Stimulated activated CD8-positive, alpha-beta memory T cell treated with anti-CD3 and anti-CD28 coated beads, Interleukin-4, amount 100 ng/mL, for 1 hour (primary cell): ENCODE measurements at places on chromosomes 7 and 10.

DNA sequence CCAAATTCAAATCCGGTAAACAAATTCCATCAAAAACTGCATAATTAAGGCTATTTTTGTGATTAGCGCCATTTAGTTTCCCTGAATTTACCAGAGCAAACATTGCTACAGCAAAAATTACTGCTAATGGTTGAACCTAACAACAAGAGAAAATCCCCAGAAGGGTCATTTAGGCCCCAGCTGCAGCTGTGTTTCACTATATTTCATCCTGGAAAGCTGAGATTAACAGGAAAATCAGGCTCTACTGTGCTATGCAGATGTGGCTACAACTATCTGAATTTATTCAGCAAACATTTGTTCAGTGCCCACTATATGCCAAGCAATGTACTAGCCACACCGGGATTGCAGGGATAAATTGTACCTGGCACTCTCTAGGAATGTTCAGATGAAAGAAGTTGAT lies 104.0 kb downstream of the PON1 start:
- DNase-seq, result no peak

GRCh38 chr10:21751341-21752310 lies 217.6 kb downstream of the MLLT10 start:
- DNase-seq, result no peak

- no peak for DNase-seq
Measured at GRCh38 chr7:137755846-137756651, 90.7 kb downstream of the DGKI start.

DNA sequence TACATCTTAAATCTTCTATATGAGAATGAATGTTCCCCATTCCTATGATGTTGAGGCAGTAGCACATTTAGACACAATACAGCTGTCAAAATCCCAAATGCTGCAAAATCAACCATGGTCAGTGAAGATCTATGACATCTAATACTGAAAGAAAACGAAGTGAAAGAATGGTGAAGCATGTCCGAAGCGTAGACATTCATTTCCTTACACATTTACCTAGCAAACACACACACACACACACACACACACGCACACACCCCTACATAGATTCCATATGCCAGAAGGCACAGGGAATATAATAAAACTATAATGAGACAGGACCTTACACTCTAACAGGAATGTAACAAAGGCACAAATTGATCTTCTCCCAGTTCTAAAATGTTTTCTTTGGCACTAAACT lies 32.5 kb downstream of the CCDC6 start:
- no peak for DNase-seq

DNA sequence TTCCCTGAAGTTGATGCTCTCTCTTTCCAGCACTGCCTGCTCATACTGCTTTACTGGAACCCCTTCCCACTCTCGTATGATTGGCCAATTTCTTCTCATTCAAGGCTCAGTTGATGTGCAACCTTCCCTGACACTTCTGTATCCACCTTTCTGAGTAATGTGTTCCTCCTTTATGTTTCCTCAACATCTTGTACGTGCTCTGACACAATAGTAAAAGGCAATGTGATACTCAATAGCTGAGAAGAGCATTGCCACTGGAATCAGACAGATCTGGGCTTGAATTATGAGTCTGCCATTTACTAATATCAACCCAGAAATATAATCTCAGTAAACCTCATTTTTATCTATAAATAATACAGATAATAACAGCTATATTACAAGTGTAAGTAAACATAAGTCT lies 34.7 kb downstream of the ARL4A start:
- no peak for DNase-seq

GRCh38 chr10:110539091-110539490 lies 28.4 kb upstream of the SMC3 start:
- DNase-seq, result no peak

- no peak for DNase-seq
Measured at GRCh38 chr10:1559311-1559710, 178.0 kb downstream of the ADARB2 start.

- no peak for DNase-seq
Measured at GRCh38 chr7:54783952-54784351, 24.9 kb upstream of the SEC61G start.

GRCh38 chr10:117615649-117616048 lies 73.1 kb downstream of the EMX2 start:
- DNase-seq, result no peak

DNA sequence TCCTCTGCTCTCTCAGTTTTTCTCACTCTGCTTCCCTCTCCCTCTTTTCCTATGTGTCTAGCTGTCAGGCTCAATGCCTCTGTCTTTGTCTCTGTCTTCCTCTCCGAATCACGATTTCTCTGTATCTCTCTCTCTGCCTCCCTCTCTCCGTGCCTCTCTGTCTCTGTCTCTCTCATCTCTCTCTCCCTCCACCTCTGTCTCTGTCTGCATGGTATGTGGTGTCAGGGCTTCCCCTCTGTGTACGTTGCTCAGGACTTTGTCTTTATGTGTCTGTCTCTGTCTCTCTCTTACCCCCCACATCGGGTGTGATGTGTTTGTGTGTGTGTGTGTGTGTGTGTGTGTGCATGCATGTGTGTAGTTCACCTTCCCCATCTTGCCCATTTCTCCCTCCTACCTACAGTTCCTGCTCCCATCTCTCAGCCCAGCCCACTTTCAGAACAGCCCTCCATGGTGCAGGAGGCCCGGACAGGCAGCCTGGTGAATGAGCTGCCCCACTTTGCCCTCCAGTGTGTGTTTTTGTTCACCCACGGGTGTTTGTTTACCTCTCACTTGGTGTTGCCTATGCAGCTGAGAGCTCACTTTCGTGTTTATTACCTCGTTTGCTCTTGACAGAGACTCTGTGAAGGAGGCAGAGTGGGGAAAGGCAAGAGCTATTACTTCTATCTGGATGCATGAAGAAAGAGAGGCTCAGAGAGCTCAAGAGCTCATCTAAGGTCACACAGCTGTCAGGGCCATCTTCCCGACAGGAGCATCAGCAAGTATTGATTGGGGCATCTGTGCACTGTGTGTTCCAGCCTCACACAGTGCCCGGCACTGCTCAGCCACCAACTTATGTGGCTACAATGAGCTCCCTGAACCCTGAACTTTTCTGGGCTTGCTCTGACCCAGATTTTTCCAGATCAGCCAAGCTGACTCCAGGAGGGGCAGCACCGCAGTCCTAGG lies 163.5 kb upstream of the ZMIZ1 start:
- no peak for DNase-seq

DNA sequence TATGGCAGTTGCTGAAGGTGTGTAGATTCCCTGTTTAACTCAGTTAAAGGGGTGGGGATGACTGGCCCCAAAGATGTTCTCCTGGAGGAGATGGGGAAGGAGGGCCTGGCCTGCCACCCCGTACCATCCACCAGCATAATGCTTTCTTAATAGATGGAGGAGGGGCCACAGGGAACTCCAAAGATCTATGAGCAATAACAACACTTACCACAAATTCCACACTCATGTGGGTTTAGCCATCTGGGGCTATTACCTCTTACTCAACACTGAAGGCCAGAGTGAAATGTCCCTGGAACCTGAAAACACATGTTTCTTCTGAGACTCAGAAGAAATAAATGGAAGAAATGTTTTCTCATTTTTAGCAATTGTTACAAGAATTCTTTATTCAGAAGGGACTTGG lies 259.0 kb downstream of the CXCL12 start:
- no peak for DNase-seq

GRCh38 chr10:97960269-97961056 lies 70.0 kb downstream of the CRTAC1 start:
- DNase-seq, result no peak

GRCh38 chr7:96304573-96304972 lies 17.3 kb downstream of the SLC25A13 start:
- no peak for DNase-seq

- DNase-seq, result no peak
Measured at GRCh38 chr7:37916017-37916672, 472 bp downstream of the SFRP4 start.

GRCh38 chr10:61840403-61840802 lies 61.1 kb upstream of the ARID5B start:
- no peak for DNase-seq

DNA sequence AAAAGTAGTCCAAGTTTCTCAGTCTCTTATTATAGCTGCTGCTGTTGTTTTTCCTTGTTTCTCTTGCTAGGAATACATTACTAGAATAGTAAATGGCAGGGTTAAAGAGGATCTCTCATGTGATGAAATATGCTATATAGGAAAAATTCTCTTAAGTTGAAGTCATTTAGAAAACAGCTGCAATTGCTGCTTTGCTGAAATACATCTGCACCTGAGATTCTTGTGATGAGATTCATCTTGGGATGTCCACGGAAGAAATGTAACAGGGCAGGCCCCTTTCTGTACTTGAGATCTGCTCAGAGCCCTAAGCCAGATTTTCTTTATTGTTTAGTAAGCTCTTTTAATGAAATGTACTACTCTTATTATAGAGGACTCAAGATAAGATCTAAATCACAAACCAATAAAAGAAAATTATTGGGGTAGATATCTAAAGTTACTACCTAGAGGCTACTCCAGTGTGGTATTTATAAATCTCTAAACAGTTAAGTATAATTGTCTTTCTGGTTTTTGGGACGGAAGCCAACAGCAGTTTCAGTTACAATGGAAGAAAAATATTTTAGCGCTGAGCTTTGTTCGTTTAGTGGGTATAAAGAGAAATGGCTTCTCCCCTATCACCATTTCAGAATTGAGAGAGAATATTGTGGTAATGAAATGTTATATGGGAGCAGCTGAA lies 701.5 kb downstream of the KCNMA1 start:
- DNase-seq, result no peak

DNA sequence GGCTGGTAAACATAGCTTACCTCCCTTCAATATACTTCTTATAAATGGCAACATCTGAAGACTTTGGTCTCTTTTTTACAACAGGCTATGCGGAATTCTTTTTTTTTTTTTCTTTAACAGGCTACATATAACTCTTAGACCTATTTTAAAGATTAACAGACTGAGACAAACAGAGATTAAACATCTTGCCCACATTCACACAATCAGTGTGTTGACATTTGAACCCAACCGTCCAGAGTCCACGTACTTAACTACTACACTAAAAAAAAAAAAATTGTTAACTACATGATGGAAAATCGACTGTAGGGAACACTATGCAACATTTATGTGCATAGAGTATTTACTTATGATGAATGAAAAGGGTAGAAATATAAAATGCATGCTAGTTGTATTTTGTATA lies 298.5 kb downstream of the ELMO1 start:
- no peak for DNase-seq

DNA sequence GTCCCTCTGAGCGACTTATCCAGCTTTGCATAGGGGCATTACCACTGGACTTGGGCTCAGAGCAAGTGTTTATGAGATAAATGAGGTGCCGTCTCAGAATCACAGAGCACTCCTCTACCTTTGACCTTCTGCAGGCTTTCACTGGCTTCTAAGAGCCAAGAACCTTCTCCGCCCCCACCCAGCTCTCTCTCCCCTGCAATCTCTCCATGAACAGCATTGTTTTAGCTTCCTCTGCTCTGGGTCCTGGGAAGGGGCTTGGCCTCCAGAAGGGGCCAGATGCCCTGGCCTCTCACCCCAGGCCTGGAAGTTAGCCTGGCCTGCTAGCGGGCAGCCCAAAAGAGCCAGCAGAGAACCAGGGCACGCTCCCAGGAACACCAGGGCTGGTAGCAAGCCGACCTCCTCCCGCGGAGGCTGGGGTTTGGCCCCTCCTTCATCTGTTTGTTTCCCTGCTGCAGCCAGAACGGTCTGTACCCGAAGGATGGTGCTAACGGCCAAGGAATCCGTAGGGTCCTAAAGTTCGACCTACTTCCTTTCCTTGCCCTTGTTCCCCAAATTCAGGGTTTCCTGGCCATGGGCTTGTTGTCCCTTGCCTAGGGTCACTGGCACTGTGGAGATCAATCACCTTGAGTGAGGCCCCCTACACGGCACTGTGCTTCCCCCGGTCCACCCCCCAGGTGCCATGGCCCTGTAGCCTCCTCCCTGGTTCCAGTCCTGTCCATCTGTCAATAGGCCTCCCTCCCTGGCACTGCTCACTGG lies 18.7 kb upstream of the DDIT4 start:
- DNase-seq, result no peak

GRCh38 chr10:75303045-75303777 lies 67.5 kb upstream of the COMTD1 start:
- no peak for DNase-seq

DNA sequence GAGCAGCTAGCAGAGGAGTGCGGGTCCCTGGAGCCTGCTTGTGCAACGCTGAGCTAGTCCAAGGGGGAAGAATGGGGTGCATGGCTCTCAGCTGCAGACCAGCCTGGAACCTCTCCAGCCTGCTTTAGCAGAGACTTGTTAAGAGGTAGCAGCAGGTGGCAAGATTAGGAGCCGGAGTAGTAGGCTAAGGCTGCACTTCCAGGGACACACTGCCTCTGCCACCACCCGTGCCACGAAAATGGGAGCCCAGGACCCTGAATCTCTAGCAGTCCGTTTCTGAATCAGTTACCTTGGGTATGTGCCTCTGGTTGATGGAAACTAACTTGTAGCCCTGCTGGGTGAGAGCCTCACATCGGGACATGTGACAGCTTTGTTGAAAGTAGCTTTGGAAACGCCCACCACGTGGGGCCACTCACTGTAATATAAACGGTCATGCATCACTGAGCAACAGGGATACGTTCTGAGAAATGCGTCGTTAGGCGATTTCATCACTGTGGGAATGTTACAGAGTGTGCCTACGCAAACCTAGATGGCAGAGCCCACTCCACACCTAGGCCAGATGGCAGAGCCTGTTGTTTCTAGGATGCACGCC lies 25.9 kb downstream of the HTRA1 start:
- DNase-seq, result no peak

DNA sequence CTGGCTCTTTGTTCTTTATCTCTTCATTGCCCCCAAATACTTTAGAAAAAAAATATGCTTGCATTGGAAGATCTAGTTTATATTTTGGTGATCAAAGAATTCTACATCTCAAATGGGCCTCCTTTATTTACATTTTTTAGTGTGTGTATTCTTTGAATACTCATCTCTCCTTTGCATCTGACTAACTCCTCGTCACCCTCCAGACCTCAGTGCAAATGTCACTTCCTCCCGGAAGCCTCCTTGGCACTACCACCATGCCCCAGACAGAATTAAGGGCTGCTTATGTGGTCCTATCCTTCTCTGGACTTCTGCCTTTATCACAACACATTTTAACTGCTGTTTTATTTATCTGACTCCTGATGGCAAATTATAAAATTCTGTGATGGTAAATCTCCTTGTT lies 52.0 kb upstream of the PPP1R3C start:
- no peak for DNase-seq

- DNase-seq, result no peak
Measured at GRCh38 chr7:32507414-32507813, 12.1 kb downstream of the AVL9 start.
